ENCODE measurements at places on chromosomes 11 and 22. TPM values are rescaled to one million over a fixed set of nuclear protein-coding genes. Genes with fewer than 3 reads are reported as not detected.
A peak's percentile ranks its signal among the peaks of the same experiment; 100 is the strongest.

BEST1 gene
- total RNA-seq: 4.6 TPM

- no peak for DNase-seq
Observed at GRCh38 chr11:108825381-108825780, 160.5 kb downstream of the DDX10 start.

GRCh38 chr11:10975287-10975721, 117.5 kb upstream of the ZBED5 start:
- no peak for DNase-seq

GRCh38 chr11:124837491-124837856, 27.8 kb upstream of the ROBO3 start:
- DNase-seq: no peak

DNA sequence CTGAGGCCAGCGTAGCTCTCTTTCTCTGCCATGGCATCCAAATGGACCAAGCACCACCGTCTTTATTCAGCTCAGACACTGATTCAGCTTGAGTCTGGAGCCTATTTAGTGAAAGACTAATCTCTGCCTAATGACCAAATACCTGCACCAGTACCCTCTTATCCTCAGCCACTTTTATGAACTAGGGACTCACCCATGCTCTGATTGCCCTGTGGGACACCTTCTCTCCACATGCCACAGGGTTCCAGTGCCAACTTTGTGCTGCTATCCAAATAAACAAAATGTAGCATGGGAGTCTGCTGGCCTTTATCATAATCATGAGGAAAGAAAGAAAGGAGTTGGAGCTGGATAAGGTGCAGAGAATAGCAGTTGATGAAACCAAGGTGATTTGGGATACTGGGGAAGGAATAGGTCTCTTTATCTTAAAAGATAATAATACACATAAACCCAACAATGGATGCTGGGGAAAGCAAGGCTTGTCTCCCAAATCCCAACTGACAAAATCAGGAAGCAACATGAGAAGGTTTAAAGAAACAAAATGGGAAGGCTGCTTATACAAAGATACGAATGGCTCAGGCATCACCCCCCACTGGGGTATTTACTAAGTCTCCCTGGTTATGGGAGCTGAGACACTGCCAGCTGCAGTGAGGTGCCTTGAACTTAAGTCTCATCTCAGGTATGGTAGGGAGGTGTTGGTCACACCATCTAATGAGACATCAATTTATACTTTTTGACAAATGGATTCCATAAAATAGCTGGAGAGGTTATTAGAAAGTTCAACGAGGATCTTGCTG, 63.3 kb downstream of the SYT9 start:
- no peak for DNase-seq

DNA sequence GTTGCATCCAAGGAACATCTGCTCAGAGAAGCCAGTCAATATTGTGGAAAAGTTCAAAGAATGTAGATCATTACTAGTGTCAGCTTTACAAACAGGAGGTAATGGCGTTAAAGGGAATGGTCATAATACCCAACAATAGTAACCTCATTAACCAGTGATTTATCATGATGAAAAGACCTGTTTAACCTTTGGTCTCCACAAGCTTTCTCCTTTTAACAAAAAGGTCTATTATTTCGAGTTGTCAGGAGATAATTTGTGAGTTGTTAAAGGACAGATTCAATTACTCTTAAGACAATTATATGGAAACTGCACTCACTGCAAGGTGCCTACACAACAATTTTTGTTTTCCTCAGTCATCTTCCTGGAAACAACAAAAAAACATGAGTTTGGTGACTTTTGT, 73.8 kb upstream of the HTATIP2 start:
- DNase-seq: no peak

DNA sequence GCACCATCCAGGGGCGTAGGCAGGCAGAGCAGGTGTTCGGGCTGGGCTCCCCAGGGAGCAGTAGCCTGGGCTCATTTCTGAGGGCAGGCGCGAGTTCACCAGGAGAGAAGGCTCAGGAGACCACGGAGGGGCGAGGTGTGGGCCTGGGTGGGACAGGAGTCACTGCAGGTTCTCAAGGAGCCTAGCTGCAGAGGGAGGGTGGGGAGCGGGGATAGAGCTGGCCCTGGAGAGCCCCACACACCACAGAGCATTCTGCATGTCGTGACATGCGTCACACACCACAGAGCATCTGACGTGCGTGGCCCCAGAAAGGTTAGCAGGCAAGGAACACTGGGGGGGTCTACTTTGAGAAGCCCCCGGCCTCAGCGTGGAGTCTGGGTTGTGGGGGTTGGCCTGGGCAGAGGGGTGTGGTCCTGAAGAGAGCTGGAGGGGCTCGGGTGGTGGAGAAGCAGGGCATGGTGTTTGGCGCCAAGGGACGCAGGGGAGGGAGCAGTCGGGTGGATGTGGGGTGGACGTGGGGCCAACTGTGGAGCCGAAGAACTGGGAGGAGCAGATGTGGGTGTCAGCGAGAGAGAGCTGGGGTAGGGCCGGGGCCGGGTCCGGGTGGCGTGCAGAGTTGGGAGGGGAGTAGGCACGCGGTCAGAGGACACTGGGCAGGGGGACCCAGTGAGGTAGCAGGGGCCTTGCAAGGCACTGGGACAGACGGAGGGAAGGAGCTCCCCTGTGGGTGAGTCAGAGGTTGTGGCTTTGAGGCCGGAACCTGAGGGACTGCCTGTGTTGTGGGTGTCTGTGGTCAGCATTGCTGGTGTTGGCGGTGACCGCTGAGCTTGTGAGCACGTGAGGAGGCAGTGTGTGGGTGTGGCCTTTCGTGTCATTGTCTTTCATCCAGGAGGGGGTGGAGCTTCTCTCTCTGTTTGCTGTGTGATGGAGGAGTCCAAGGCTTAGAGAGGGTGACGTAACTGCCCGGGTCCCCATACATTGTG, 25.5 kb downstream of the CTTN start:
- no peak for DNase-seq

DNA sequence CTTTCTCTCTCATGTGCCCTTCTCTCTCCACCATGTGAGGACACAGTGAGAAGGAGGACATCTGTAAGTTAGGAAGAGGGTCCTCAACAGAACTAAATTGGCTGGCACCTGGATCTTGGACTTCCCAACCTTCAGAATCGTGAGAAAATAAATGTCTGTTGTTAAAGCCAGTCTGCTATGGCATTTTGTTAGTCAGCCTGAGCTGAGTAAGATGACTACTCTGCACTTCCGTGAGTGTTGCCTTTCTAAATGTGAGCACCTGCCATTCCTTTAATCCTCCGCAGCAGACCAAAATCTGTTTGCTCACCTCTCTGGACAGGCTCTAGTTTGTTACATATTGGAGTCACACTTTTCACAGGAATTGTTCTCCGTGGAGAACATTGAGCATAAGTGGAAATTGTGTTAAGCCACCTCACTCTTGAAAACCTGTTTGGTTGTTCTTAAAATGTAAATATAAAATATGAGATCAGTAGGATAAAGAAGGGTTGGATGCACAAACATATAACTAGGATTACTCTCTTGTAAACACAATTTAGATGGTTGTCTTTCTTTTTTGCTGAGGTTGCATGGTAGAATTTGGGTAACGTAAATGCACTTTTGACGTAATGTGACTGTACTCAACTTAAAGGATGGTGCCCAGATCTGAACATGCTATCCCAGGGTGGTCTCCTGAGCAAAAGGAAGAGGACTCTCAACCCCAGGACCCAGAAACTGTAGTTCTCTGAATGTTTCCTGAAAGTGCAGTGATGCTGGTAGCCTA, 65.9 kb downstream of the SNX19 start:
- DNase-seq: no peak

DNA sequence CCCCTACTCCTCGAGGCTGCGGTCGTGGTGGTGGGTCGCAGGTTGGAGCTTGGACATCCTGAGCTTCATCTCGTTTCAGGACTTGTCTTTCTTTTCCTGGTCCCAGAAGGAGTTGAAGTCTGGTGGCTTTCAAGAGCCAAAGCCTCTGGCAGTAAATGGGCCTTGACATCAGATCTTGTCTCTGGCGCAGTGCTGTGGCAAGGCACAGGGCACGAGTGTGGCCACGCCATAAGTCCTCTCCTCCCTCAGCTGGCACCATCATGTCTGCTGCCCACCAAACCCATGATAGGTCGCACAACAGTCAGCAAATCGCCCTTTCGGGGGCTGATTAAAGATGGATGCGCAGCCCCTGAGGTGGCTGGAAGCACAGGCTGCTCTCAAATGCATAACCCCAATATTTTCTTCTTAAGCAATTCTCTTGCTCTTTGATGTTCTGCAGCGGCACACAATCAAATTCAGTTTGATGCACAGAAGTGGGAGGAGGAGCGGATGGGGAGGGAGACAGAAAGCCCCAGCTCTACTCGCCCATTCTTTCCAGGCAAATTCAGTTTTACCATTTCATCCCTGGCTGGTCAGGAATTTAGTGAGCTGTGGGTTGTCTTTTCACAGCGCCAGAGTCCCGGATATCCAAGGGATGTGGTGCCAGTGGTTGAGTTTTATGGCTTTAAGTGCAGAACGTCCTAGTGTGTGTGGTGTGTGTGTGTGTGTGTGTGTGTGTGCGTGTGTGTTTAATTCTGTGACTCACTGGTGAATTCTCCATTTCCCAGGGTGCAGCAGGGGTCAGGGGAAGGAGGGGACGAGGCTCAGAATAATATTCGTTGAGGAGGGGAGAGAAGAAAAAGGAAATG, 162.0 kb downstream of the DSCAML1 start:
- no peak for DNase-seq

- DNase-seq: peak; percentile 94
Observed at GRCh38 chr11:62508336-62509058, 38.1 kb downstream of the AHNAK start.

DNA sequence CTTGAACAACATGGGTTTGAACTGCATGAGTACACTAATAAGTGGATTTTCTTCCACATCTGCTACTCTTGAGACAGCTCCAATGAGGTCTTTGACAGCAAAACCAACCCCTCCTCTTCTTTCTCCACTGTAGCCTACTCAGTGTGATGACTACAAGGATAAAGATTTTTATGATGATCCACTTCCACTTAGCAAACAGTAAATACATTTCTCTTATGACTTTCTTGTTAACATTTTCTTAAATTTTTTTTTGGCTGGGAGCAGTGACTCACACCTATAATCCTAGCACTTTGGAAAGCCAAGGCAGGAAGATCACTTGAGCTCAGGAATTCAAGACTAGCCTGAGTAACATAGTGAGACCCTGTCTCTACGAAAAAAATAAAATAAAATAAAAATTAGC, 9.9 kb upstream of the EIF4G2 start:
- no peak for DNase-seq

ZNF408 gene
- total RNA-seq: 7.1 TPM
